T-cell (primary cell): ENCODE measurements at places on chromosomes 7 and 10.

- no peak for DNase-seq
- peaks cover 8% of the 10 kb centered on the region for H3K27me3 ChIP-seq
- peaks cover 15% of the 10 kb centered on the region for H3K4me1 ChIP-seq
- H3K36me3 ChIP-seq: no peaks in the 10 kb centered on the region
- H3K27ac ChIP-seq: no peak overlapping the region
Observed at GRCh38 chr7:143360788-143361551, 1.5 kb downstream of the FAM131B start.

DNA sequence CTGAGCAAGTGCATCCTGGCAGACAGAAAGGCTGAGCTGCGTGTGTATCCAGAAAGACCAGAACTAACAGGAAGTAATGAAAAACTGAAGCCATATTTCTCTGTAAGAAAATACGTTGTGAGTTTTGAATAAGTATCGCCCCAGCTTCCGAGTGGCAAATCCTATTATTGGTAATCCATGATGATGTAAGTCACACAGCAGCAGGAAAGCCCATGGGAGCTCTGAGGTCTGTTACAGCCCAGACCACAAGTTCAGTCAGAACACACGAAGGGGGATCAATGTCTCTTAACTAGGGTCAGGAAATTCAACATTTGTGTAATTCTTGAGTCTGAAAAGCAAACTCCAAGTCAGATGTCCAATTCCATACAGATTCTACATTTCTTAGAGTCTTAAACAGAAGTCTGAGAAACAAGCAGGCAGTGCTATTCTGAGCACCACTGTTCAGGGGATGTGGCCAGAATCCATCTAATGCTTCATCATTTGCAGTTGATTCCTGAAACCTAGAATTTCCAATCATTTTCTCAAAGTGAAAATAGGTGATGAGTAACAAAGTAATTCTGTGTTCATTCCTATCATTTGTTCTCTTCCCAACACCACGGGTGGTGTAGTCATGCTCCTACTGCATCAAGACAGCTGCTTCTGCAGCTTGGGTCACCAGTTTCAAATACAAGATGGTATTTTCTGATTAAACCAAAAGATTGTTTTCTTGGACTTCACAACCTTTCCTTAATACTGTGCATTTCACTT lies at the start of gene LRIT2:
Gene LRIT2, minus strand, starts transcription at position 118 of the 747 bp plus-strand sequence. Its CDS starts 24 bp downstream, at position 94.
- H3K4me3 ChIP-seq: no peak within 1 kb of the TSS
- DNase-seq: no peak
- no peaks in the 10 kb centered on the region for H3K36me3 ChIP-seq
- H3K27ac ChIP-seq: no peak within 1 kb of the TSS
- H3K27me3 ChIP-seq: peaks cover 4% of the 10 kb centered on the region
- no peaks in the 10 kb centered on the region for H3K4me1 ChIP-seq

- H3K27ac ChIP-seq: no peak overlapping the region
- no peaks in the 10 kb centered on the region for H3K36me3 ChIP-seq
- H3K4me1 ChIP-seq: peaks cover 21% of the 10 kb centered on the region
- H3K27me3 ChIP-seq: no peaks in the 10 kb centered on the region
- no peak overlapping the region for H3K4me3 ChIP-seq
- DNase-seq: no peak
Observed at GRCh38 chr7:100466653-100467605, 2.9 kb upstream of the SPACDR start.

DNA sequence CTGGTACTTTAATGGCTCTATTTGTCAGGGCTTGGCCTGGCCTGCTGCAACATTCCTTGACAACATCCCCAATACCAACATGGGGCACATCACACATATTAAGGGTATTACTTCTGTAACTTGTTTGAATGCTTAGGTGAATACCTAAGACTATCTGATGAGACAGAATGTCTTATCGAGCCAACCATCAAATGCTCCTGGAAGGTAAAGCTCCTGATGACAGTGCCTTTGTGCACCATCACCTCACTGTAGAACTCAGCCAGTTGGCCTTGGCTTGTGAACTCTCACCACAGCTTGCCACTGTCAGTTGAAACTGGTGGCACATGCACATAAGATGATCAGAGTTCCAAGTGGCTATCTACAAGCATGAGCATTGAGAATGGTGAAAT lies 3.7 kb upstream of the MYO1G start:
- H3K4me3 ChIP-seq: no peak overlapping the region
- no peaks in the 10 kb centered on the region for H3K36me3 ChIP-seq
- H3K27me3 ChIP-seq: no peaks in the 10 kb centered on the region
- H3K27ac ChIP-seq: no peak overlapping the region
- H3K4me1 ChIP-seq: peaks cover 48% of the 10 kb centered on the region
- no peak for DNase-seq
